ENCODE measurements at places on chromosomes 13 and 19.

DNA sequence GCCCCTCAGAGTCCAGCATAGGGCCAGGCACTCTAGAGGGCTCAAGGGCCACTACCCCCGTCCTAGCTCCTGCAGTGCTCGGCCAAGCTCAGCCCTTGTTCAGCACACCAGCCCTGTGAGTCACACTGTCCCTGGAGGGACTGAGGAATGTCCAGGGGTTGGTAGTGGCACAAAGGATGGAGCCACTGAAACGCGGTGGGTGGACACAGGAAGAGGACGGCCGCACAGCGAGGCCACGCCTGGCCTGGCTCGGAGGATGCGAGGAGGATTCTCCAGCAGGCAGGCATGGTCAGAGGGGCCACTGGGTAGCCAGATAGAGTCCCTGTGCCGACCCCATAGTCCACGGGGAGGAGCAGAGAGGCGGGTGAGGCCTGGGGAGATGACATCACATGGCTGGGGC, 45.7 kb downstream of the C1QTNF9 start:
- no peak for DNase-seq

GRCh38 chr19:13906521-13906904, 512 bp downstream of the CC2D1A start:
- DNase-seq = no peak

GRCh38 chr13:97568850-97569249, 134.9 kb downstream of the RAP2A start:
- DNase-seq = no peak

GRCh38 chr19:58519355-58520256, at the start of gene ZBTB45:
TSS of gene ZBTB45 (minus strand) at chr19:58519810. CDS start at chr19:58517673, 2,137 bp downstream.
- DNase-seq = peak; percentile 80

DNA sequence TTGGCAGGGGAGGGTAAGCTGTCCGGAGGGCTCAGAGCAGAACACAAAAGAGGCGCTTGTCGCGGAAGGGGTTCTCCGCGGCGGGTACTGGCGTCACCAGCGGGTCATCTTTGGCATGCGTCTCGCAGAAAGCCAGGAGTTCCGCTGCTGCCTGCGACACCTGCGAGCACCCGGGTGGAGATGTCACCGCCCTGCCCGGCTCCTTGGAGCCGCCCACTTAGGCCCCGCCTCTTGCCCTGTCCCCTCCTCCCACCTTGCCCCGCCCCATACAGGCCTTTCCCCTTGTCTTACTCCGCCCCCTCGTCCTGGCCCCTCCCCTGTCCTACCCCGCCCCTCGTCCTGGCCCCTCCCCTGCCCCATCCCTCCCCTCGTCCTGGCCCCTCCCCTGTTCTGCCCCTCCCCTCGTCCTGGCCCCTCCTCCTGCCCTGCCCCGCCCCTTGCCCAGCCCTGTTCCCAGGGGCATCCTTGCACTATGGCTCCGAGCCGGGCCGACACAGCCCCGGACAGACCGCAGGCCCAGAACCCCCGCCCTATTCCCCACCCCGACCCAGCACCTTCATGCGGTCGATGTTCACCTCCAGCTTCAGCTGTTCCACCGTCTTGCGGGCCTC, 1.9 kb downstream of the GNG8 start:
- DNase-seq = peak; percentile 83

- no peak for DNase-seq
Measured at GRCh38 chr13:37788346-37788745, 81.2 kb downstream of the TRPC4 start.

- DNase-seq = no peak
Measured at GRCh38 chr19:43534816-43535761, 2.1 kb downstream of the ZNF575 start.

DNA sequence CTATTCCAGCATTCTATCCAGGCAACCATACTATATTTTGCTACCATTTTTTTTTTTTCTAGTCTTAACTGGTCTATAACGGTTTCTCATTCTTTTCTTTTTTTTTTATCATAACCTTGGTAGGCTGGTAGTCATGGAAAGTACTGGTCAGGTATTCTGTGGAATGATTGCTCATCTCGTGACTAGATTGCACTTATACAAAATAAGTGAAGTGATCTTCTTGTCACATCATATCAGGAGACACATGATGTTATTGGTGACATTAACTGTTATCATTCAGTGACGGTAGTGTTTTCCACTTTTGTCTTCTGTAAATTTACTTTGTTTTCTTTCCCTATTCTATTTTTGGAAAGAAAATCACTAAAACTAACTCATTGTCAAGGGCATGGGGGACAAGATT, 239.3 kb upstream of the SLITRK6 start:
- no peak for DNase-seq

GRCh38 chr19:13840305-13841085, 36.4 kb upstream of the NANOS3 start:
- DNase-seq = no peak

GRCh38 chr13:93262729-93263345, 36.2 kb downstream of the GPC6 start:
- DNase-seq = no peak

DNA sequence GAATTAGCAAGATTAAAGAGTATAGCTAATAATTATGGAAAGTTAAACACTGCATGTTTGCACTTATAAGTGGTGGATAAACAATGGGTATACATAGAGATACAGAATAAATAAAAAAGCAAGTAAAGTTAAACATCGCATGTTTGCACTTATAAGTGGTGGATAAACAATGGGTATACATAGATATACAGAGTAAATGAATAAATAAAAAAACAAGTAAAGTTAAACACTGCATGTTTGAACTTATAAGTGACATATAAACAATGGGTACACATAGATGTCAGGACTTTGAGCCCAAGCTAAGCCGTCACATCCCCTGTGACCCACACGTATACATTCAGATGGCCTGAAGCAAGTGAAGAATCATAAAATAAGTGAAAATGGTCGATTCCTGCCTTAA, 1533.3 kb upstream of the SPRY2 start:
- DNase-seq = no peak

DNA sequence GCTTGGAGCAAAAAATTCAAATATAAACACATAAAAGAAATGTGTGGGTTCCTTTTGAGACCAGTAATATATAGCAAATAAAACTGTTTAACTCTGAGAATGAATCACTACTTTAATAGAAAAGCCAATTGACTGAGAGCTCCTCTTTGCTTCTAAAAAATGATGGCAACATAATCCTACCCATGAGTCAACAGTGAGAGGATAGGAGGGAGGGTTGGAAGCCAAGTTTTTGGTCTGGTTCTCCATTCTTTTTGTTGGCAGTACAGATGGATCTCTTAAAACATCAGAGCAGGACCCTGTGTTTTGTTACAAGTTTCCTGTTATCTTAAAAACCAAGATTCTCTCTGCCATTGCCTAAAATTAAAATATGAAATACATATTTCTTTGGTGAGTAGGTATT, 50.0 kb upstream of the POSTN start:
- no peak for DNase-seq

- DNase-seq = no peak
Measured at GRCh38 chr19:23436944-23437343, 41.7 kb upstream of the ZNF91 start.

DNA sequence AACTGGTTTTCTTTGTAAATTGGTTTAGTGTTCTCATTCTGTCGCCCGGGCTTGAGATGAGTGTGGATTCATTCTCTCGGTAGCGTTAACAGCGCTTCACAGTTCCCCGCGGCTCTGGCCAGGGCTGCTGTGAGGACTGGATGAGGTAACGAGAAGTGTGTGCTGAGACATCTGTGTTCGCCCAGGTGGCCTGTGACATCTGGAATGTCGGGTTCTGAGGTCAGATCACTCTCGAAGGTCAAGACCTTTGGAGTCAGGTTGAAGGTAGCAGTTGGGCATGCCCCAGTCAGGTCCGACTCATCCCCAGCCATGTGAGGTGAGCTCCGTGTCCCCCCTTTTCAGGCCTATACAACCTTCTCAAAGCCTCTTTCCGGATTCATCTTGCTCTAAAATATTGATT, 13.4 kb upstream of the TUBGCP3 start:
- DNase-seq = no peak

DNA sequence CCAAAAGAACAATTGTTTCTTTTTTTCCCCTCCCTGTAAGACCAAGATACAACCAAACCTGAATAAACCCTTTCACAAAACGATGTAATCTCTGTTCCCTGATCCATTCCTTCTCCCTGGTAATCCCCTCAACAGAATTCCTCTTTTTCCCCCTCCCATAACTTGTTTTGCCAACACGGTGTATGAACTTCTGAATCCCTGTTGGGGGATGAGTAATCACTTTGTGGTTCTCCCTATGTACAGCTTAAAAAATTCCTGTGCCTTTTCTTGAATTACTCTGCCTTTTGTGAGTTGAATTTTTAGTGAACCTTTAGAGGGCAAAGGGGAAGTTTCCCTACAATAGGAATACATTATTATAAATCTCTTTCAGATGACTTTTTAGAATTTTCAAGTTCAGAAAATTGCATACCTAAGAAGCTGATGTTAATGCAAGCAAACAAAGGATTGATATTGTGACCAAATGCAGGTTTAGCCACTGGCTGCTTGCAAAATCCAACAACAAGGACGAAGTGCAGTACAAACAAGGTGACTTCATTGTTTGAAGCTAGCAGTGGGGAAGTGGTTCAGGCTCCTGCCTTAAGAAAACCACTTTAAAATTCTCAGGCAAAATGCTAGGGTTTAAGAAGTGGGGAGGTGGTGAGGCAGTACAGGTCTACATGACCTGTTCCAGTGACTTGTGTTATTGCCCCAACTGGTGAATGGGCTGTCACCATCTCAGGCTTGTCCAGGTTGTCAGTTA, 15.0 kb upstream of the EPSTI1 start:
- DNase-seq = no peak

GRCh38 chr19:20964798-20965197, 41.7 kb downstream of the ZNF85 start:
- DNase-seq = no peak

- DNase-seq = no peak
Measured at GRCh38 chr13:80379245-80379644, 38.3 kb upstream of the SPRY2 start.

- no peak for DNase-seq
Measured at GRCh38 chr13:82344867-82345266, 1537.4 kb downstream of the SLITRK1 start.

DNA sequence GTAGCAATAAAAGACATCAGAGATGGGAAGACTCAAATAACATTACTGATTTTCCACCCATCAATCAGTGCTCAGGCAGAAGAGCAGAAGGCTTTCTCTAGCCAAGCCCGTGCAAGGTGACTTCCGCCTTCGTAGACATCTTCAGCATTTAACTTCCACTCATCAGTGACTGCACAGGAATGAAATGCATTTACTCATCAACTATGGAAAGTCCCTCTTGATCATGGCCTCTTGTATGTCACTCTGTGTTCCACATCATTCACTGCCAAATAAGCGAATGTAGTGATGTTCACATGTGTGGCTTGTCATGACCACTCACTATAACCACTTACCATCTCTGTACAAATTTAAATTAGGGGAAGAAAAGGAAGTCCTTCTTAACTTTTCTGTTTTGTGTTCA, 49.4 kb downstream of the SACS start:
- DNase-seq = no peak

DNA sequence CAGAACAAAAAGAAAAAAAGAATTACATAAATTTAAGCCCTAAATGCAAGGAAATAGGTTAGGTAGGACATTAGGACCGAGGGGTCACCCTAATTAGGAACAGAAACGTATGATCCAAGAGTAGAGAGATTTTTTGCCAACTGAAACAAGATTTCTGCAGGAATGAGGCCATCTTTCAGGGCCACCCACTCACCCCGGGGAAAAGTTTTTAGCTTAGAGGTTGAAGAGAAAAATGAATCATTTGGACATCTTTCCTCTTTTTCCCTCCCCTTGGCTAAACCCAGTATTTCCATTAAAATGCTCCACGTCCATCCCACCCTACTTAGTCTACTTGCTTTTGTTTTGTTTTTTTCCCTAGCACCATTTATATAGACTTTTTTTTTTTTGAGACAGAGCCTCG, 10.6 kb upstream of the PNMA8A start:
- no peak for DNase-seq

GRCh38 chr13:47144782-47145181, 247.9 kb upstream of the HTR2A start:
- DNase-seq = no peak

GRCh38 chr19:58010507-58010906, 7.9 kb upstream of the ZNF606 start:
- no peak for DNase-seq

DNA sequence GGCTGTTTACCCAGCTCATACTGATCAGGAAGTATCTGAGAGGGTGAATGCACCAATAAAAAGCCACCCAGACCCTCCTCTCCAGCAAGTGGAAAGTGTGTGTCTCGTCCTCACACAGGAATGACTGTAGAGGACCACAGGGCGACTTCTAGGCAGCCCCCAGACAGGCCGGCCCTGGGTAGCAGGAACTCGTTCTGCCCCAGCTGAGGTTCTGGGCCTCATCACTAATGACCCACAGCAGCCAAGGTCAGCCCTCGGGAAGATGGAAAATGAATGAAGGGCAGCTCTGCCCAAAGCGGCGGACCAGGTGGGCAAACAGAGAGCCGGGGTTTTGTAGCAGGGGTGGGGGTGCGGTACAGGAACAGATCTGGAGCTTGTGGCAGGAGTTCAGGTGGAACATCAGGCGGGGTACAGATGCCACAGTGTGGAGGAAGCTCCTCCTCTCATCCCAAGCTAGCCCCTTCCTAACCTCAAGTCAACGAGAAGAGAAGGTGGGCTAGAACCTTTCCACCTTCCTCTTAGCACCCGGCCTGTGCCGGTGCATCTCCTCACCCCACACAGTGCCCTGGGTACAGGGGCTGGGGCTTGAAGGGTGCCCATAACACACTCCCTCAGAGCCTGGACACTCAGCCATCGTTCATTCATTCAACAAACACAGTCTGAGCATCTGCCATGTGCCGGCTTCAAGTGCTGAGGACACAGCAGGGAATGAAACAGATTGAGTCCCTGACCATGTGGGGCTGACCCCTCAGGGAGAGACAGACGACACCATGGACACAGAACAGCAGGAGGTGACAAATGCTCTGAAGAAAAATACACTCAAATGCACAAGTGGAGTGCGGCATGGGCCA, 36.2 kb downstream of the RFX2 start:
- no peak for DNase-seq

GRCh38 chr13:37484056-37484455, 114.5 kb downstream of the POSTN start:
- DNase-seq = no peak

- no peak for DNase-seq
Measured at GRCh38 chr19:9868983-9869617, 34.0 kb downstream of the PIN1 start.

- no peak for DNase-seq
Measured at GRCh38 chr19:51724543-51724942, 752 bp upstream of the HAS1 start.

DNA sequence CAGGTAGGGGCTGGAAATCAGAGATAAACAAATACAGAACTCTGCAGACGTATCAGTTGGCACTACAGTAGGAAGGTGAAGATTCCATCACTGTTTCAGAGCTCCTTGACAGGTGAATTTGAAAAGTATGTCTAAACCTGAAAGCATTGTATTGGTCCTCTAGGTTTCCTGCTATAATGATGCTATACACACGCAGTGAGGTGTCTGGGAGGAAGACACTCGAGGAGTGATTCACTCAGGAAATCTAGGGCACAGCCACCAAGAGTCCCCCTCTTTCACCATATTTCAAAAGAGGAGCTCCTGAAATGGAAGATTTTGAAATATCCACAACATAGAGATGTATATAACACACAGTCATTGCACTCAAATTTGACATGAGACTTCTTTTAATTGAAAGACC, 331.0 kb upstream of the DACH1 start:
- no peak for DNase-seq

GRCh38 chr19:34963573-34964406, at the start of gene ZNF792:
TSS of gene ZNF792 (minus strand) at chr19:34964229. CDS start at chr19:34963662, 567 bp downstream.
- peak; percentile 30 for DNase-seq

- no peak for DNase-seq
Measured at GRCh38 chr13:51267622-51268021, 45.4 kb downstream of the FAM124A start.
